ENCODE measurements at places on chromosomes 7 and 10.
A peak's percentile ranks its signal among the peaks of the same experiment; 100 is the strongest.

DNA sequence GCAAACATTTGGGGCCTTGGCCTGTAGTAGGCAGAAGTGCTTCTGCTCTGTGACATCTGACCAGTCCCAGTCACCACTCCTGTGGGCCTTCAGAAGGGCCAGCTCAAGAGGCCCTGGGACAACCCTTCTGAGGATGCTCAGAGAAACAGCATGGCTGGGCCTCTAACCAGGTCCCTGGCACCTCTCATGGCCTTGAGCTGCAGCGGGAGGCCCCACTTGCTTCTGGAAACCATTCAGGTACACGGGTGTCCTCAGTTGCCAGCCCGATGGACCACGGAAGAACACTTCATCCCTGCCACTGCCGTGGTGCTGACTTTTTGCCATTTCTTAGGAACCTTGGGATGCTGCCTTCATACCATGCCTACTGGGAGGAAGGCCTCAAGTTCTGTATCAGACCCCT, 57.6 kb downstream of the HSPA12A start:
- no peak for DNase-seq

DNA sequence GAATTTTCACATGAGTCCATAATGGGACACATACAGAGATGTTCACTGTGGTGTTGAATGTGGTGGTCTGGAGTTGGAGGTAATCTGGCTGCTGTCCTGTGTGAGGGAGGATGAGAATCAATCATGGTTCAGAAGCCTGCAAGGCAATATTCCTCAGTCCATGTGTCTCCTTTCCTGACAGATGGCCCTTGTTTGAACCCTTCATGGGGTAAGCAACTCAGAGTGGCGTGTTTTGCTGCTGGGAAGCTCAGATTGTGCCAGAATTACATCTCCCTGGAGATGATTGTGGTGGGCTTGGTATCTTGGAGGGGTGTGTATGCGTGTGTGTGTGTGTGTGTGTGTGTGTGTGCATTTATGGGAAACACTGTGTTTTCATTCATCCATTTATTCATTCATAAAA, 44.5 kb upstream of the COMTD1 start:
- DNase-seq: no peak

DNA sequence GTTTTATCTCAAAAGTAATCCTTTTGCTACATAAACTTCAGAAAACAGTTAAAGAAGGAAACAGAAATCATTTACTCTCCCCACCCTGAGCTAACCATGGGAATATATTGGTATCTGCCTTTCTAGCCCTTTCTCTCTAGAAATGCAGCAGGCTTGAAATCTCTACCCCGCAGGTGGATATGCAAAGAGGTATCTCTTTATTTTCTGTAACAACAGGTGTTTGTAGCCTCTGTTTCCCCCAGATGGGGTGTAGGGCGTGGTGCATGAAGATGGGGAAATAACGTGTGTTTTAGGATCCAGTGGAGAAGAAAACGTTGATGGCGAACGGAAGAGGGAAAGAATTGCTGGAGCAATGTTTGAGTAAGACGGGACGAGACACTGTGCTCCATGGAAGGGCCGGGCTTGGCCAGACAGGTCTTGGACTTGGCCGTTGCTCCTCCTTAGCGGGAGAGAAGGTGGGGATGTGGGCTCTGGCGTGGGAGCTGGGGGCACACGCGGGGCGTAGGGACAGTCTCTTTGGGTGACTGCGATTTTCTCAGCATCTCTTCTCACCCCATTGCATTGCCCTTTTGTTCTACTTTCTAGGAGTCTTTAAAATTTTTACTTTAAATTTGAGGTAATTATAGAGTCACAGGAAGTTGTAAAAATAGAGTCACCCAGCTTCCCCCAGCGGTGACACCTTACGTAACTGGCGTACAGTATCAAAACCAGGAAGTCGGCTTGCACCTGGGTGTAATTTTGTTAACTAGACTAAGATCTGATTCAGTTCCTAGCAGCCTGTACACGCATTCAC, 82.9 kb downstream of the ELFN1 start:
- no peak for DNase-seq

DNA sequence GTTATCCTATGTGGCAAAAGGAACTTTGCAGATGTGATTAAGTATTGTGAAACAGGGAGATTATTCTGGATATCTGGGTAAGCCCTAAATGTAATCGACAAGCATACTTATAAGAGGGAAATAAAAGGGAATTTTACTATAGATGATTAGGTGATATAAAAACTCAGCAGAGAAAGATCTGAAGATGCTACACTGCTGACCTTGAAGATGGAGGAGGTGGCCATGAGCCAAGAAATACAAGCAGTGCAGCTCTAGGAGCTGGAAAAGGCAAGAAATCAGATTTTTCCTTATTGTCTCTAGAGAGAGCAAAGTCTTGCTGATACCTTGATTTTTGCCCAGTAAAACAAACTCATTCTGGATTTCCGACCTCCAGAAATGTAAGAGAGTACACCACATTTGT, 67.7 kb downstream of the BRAF start:
- no peak for DNase-seq

- peak; percentile 100 for DNase-seq
These were observed 305.7 kb downstream of the TYW1 start for GRCh38 chr7:67302113-67303039.

GRCh38 chr10:126073606-126074005, 177.2 kb downstream of the FANK1 start:
- no peak for DNase-seq

DNA sequence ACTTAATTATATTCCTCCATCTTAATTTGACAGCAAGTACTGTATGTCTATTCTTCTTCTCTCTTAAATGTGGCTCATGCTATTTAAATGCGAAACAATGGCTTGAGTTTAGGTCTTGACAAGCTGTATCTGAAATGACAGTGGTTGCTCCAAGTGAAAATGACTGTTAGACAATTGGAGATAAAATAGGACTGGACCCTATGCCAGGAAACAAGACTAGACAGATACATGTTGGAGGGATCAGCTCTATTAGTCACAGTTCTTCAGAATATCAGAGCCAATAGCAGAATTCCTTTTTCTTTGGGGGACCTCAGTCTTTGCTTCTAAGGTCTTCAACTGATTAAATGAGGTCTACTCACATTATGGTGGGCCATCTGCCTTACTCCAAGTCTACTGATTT, 25.8 kb downstream of the KIAA1217 start:
- no peak for DNase-seq

DNA sequence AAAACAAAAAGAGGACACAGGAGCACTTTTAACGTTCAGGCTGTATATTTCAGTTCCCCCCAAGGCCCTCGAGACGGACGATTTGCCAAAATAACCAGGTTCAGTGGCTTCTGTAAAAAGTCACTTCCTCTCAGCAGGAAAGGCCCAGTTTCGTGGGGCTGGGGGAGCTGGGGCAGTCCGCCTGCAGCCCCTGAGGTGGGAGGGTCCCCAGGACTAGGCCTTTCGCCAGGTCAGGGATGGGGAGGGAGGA, 28.8 kb downstream of the WDR86 start:
- DNase-seq: no peak

- no peak for DNase-seq
These were observed 19.6 kb upstream of the GSTK1 start for GRCh38 chr7:143243614-143244013.

GRCh38 chr7:87627634-87627994, 584 bp upstream of the RUNDC3B start:
- DNase-seq: peak; percentile 35

DNA sequence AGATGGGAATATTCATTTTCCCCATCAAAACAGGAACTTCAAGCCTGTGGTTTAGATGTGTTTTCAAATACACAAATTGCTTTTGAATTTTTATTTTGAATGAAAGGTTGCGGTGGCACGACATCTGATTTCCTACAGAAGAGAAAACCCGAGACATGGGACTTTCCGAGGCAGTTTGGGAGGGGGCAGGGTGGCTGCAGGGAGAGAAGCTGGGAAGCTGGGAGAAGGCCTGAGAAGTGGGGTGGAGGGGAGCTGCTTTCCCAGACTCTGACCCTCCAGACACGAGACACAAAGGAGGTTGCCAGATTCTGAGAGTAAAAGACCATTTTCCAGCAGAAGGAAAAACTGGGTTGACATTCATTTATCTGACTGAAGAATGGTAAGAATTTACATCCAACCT, 19.6 kb downstream of the TMEM176A start:
- DNase-seq: no peak

DNA sequence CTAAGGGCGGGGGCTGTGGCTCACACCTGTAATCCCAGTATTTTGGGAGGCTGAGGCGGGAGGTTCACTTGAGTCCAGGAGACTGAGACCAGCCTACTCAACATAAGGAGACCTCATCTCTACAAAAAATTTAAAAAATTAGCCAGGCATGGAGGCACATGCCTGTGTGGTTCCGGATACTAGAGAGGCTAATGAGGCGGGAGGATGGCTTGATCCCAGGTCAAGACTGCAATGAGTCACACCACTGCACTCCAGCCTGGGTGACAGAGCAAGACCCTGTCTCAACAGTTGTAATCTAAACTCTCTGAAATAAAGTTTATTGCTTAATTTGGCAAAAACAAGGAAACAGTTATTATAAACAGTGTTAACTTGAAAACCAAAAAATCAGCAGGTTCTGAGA, 123.3 kb downstream of the USP6NL start:
- DNase-seq: no peak

DNA sequence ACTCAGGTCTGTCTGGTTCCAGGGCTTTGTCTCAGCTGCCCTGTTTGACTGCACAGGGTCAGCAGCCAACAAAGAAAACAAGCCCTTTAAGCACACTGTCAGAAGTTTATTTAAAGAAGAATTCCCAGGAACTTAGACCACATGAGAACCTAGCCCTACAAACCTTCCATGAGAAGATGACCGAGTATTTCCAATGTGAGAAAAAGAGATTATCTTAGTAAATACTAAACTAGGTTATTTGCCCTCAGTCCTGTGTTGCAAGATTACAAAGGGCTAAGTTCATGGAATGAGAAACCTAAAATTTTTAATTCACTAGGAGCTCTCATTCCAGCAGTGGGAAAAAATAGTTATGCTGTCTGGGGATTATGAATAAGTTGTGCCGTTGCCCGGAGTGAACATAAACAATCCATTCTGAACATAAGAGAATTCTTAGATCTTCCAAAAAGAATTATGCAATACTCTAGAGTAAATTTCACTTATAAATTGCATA, 46.7 kb downstream of the NOC3L start:
- no peak for DNase-seq

DNA sequence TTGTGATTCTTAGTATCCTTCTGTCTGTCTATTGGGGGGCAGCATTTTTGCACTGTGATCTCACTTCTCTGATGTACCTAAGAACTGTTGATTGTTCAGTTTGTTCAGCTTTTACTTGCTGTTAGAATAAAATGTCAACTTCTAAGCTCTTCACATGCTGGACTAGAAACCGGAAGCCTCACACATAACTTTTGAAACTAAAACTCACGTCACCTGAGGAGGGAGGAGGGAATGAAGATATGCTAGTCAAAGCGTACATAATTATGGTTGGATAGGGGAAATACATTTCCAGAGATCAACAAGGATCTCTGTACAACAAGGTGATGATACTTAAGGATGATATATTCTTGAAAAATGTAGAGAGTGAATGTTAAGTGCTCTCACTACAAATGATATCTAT, 609.7 kb downstream of the INHBA start:
- DNase-seq: no peak

DNA sequence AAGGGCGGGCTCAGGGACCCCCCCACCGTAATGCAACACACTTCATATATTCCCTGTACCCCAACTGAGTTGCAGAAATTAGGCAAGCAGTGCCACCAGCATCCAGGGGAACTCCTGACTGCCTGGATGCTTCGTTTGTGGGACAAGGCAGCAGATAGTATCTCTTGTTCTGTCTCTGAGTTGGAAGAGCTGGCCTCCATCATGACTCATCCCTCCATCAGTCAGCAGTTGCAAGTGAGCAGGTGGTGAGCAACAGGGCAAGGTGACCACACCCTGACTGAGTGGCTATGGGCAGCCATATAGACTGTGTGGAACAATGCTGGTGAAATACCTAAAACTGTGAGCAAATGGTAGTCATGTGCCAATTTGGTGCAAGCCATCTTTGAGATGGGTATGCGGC, 22.8 kb upstream of the ADAMTS14 start:
- no peak for DNase-seq

- peak; percentile 33 for DNase-seq
These were observed 624 bp upstream of the CEP55 start for GRCh38 chr10:93495654-93496321.

GRCh38 chr7:99296471-99296870, 23.8 kb downstream of the MYH16 start:
- no peak for DNase-seq

GRCh38 chr10:5611899-5612680, 54.3 kb downstream of the ASB13 start:
- no peak for DNase-seq

DNA sequence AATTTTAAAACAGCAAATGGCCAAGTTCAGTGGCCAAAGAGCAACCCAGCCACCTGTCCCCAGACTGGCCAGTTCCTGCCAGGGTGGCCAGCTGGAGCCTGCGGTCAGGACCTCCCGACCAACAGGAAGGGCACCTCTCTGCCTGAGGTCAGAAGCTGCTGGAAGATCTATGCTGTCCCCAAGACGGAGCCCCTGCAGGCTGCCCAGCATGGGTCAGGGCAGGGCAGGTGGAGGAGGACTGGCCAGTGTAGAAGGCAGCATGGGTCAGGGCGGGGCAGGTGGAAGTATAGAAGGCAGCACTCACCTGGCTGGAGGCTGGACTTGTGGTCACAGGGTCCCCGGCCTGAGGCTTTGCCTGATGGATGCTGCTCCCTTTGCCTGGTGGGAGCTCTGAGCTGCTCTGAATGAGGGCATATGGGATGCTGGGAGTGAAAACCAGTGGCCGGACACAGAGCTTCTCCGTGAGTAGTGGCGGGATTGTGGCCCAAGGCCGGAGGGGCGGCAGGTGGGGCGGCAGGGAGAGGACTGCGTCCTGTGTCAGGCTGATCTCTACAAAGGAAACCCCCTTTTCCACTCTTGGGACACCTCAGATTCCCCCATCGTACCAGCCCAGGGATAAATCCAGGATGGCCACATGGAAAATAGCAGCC, 229.2 kb downstream of the TCERG1L start:
- no peak for DNase-seq

DNA sequence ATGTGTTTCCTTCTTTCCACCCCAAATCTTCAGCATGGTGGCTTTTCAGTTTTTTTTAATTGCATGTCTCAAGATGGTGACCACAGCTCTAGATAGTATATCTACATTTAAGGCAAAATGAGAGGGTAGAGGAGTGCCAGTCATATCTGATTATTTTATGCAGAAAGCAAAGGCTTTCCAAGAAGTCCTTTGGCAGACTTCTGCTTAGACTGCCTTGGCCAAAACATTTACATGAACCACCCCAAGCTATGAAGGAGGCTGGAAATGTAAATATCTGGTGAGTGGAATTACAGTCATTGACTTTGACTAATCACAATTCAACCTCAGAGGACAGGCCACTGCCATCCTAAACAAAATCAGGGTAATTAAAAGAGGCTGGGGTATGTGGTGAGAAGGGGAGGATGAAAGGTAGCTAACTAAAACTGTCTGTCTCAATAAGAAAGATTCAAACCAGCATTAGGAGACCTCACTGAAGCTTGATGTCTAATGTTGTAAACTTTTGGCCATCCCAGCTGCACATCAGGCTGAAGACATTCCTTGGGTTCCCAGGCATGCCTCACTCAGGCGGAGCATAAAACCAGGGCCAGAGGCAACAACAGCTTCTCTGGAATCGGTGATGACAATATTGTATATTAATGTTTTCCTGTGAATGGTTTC, 53.4 kb downstream of the PPP1R3C start:
- DNase-seq: no peak

GRCh38 chr10:60430017-60430416, 40.3 kb upstream of the ANK3 start:
- DNase-seq: no peak

- peak; percentile 24 for DNase-seq
These were observed 91.9 kb upstream of the JAZF1 start for GRCh38 chr7:28272461-28272877.
